OCI-LY7 (cell line): ENCODE measurements at places on chromosomes 7 and 10.

DNA sequence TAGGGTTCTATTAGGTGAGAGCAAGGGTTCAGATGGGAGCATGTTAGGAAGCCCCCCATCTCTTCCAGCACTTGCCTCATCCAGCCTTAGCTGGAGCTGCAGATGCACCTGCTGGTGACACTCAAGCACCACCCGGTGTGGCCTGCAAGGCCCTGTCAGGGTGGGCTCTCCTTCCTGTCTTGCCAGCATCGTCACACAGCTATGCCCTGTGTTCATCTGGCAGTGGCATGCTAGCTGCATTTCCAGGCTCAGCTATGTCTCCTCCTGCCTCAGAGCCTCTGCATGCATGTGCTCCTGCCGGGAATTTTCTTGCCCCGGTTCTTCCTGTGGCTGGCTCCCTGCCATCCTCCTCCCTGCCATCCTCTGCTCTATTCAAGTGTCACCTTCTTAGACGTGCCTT lies 129.7 kb upstream of the KLF6 start:
- DNase-seq: no peak

DNA sequence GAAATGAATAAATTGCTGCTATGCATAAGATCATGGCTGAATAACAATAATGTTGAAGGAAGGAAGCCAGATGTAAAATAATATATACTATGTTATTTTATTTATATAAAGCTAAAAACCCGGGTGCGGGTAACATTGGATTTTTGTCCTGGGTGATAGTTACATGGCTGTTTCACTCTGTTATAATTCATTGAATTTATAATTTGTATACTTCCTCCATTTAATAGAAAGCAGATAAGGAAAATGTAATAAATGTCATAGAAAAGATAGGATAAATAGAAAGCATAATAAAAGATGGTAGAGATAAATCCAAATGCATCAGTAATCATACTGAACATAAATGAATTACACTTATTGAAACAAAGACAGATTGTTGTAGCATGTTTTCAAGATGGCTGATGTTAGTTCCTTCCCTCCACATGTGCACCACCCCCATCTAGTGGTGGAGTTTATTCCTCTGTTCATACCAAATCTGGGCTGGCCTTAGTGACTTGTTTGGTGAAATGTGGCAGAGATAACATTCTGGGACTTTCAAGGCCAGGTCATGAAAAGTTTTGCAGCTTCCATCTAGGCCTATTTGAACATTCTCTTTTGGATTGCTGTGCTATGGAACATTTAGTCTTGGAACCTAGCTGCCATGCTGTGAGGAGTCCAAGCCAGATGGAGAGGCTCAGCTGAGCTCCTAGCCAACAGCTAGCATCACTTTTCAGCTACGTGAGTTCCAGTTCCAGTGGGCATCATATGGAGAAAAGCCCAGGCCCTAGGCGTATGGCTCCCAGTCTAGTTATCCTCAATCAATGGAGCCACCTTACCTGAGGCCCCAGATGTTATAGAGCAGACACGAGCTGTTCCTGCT lies 46.9 kb downstream of the AHCYL2 start:
- DNase-seq: peak; percentile 67

DNA sequence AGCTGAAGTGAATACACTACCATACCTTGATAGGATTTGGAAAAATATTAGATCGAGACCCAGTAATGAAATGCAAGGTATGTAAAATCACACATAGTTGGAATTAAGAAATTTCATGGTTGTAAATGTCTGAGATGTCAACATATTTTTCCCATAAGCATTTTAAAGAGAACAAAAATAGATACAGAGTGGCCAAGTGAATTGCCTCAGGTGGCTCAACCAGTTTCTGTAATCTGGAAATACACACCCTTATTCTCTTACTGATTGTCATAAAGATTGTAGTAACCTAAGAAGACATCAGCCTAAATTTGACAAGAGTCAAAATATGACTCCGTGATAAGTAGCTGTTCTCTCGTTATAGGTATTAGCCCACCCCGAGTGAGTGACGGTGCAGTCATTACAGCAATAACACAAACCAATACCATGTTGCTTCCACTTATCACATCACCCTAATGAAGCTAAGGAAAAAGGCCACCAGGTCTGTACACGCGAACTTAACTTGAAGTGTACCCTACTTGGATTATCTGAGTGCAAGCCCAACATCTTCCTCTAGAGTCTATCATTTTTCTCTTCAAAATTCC lies 23.4 kb downstream of the PIK3AP1 start:
- DNase-seq: no peak

GRCh38 chr7:69518705-69519077 lies 79.6 kb upstream of the AUTS2 start:
- no peak for DNase-seq

GRCh38 chr7:28631995-28632394 lies 219.7 kb downstream of the CREB5 start:
- DNase-seq: no peak

GRCh38 chr7:33760834-33761233 lies 144.5 kb upstream of the BMPER start:
- DNase-seq: no peak

GRCh38 chr7:24720283-24720682 lies 37.0 kb downstream of the GSDME start:
- DNase-seq: no peak

DNA sequence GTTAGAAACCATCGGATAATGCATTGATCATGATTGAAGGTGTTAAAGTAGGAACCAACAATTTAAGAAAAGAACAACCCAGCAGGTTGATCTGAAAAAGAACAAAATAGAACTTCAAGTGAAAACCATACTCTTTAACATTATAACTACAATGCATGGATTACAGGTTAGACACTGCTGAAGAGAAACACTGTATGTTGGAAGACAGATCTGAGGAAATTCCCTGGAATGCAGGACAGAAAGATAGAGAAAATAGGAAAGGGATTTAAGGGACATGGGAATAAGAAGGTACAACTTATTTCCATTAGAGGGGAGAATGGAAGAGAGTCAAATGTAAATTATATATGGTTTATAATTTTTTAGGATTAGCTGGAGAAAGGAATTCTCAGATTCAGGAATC lies 303.3 kb downstream of the DNAJB6 start:
- DNase-seq: no peak
